ENCODE measurements at places on chromosomes 1 and 21.

GRCh38 chr1:203544485-203544884, 50.5 kb downstream of the OPTC start:
- DNase-seq, result no peak

GRCh38 chr1:65894738-65895605, 102.3 kb downstream of the PDE4B start:
- no peak for DNase-seq

DNA sequence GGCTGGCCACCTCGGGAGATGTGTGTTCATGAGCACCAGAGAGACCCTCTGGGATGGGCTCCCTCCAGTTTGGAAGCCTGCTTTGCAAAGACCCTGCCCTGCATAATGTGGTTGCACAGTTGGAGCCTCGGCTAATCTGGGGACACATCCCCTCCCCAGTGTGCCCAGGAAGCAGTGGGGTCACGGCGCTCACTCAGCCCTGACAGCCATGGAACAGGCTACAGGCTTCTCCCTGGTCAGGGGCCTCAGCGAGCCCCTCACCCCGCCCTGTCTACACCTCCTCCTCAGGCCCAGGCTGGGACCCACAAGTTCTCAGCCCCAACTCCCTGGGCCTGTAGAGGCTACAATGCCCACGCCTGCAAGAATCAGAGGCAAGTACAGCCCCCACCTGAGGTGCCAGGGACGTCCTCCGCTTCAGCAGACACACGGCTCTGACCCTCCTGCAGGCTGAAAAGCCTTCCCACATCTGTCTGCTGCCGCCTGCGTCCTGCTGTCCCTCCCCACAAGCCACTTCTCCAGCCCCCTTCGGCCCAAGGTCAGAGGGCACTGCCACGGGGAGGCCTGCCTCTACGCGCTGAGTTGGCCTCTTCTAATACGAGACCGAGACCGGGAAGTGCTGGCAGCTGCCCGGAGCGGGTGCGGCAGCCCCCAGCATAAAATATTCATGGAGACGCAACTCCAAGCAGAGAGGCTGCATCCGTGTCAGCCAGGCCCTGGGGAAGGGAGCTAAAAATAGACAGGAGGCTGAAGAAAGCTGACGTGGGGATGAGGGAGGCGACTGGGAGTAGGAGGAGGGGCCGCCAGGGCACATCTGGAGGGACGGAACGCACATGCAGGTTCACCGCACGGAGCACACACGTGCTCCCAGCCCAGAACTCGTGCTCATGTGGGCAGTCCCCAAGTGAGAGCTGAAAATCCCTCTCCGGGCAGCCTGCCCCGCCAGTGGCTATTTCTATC, 15.2 kb upstream of the GPR153 start:
- DNase-seq, result no peak

DNA sequence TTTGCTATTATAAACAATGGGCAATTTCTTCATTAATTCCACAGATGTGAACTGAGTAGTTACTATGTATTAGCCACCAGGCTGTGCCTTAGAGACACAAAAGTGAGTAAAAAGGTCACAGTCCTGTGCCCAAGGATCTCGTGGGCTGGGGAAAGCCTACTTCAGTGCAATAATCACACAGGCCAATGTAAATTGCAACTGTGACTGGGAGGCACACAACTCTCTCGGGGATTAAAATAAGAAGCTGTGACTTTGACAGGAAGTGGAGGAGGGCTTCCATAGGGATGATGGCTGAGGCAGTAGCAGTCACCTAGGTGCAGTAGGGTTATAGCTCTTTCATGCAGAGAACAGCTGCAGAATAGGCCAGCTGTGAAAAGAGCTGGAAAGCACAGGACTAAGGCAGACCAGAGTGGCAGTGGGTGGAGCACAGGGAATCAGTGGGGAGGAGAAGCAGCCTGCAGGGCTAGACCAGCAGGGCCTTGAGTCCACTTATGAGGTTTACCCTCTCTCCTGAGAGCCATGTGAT, 121.9 kb downstream of the MAB21L3 start:
- DNase-seq, result no peak

DNA sequence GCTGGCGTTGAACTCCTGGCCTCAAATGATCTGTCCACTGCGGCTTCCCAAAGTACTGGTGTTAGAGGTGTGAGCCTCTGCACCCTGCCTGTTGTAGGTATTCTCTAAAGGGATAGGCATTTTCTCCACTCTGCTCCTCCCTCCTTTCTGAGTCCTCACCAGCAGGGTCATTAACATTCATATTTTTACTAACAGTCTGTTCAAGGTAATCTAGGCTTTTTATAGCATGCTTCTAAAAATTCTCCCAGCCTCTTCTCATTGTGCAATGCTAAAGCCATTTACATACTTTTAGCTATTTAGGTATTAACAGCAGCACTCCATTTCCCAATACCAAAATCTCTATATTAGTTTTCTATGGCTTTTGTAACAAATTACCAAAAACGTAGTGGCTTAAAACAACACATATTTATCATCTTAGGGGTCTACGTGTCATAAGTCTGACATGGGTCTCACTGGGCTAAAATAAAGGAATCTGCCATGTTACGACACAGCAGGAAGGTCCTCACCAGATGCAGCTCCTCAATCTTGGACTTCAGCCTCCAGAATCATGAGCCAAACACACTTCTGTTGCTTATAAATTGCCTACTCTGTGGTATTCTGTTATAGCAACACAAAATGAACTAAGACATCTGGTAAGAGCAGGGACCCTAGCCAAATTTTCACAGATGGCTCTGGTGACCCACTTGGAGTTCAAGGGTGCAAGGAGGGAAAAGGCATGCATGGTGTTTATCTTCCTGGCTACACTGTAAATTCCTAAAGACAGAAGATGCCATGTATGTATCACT, 2.9 kb upstream of the SLC2A7 start:
- DNase-seq, result no peak

GRCh38 chr1:85330214-85330631, 53.8 kb upstream of the BCL10 start:
- no peak for DNase-seq

GRCh38 chr1:9628541-9629444, 22.7 kb upstream of the PIK3CD start:
- DNase-seq, result no peak

GRCh38 chr1:36996106-36996505, 38.2 kb downstream of the GRIK3 start:
- DNase-seq, result no peak

GRCh38 chr1:76084029-76084627, 9.6 kb downstream of the ST6GALNAC3 start:
- DNase-seq, result no peak

DNA sequence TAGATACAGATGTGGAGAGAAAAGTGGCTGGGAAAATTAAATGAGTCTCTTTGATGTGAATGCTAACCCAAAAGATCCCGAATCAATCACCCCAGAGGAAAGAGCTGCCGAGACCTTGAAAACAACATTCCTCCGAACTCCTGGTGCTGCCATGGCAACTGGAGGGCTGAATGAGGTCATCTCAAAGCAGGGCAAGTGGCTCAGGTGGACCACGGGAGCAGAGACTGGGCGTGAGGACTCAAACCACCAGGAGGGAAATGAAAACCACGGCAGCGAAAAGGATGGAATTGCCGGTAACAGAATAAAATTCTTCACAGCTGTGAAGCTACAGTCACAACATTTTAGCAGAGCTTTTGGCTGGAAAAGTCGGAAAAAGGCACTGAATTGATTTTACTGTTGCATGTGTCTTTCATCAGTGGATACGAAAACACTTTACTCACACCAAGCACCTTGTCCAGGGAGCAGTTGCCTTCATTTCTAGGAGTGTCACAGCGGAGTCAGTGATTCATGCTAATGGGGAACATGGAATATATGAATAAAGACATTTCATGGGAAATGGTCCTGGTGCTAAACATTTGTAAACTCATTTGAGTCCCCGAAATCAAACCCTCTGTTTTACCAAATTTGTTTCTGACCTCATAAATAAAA, 23.2 kb upstream of the BECN2 start:
- DNase-seq, result no peak

GRCh38 chr1:16927711-16928485, 6.2 kb downstream of the CROCC start:
- no peak for DNase-seq

DNA sequence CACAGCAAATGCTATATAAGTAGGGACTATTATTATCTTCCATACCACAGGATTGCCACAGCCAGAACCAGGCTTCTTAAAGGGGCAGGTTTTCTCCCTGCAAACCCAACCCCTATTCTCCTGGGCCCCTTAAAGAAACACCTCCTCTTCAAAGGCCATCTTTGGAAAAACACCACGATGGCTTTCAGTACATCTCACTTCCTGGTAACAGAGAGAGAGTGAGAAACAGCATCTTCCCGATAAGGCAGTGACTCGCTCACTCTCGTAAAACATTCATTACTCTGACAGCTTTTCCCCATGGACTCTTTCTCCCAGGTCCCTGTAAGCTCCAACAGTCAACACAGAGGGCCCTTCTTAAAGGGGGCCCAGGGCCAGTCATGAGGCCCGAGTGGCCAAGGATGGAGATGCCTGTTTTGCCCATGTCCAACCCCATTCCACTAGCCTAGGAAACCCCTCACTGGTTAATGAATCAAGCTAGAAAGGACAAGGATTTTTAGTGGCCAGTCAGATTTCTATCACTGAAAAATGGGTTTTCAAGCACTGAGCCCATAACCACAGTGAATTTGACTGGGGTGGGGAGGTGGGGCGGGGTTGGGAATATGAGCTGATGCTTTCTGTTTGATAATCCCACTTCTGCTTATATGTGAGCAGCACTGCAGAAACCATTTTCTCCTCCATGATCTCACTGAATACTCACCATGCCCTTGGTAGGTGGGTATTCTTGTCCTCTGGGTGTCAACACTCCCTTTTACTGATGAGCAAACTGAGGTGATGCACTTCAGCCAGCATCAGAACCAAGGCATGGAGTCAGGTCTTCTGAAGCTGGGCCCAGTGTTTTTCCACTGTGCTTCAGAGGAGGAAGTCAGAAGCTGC, 3.6 kb upstream of the NAV1 start:
- DNase-seq, result no peak

- DNase-seq, result no peak
These were observed 450.0 kb downstream of the USP25 start for GRCh38 chr21:16179773-16180172.

- DNase-seq, result no peak
These were observed 6.3 kb downstream of the C1orf53 start for GRCh38 chr1:197908716-197909220.

DNA sequence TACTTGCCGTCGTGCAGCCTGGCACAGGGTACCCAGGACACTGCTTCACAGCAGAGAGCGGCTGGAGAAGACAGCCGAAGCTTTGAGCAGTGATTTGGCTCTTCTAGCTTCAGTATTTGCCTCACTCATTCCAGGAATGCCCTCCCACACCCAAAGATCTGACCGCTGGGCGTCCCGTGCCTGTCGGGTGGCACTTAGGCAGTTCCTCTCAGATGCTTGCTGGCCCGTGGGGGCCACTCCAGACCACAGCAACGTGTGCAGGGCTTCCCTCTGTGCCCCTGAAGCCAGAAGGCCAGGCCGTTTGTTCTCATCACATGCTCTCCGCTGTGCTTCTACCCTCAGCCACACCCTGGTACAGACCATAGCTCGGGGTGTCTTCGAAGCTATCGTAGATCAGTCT, 17.0 kb downstream of the RRP1B start:
- no peak for DNase-seq

GRCh38 chr1:204287466-204287891, 72.2 kb downstream of the PLEKHA6 start:
- DNase-seq, result no peak

DNA sequence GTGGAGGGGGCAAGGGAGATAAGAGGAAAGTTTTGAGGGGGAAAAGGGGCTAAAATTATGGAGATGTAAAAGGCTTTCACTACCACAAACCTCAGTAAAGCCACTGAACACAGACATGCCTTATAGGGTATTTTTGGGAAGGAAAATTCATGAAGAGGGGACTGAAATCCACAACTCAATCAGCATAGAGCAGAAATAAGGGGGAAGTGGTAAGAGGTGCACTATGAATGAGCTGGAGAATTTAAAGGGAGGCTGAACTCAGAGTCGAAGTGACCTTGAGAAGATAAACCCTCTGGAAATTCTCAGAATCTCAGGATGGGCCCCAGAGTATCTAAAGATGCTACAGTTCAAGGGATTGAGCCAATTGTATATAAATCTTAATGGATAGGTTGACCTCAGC, 15.3 kb downstream of the RHEX start:
- no peak for DNase-seq

GRCh38 chr1:199089393-199090122, 450.7 kb downstream of the PTPRC start:
- no peak for DNase-seq

DNA sequence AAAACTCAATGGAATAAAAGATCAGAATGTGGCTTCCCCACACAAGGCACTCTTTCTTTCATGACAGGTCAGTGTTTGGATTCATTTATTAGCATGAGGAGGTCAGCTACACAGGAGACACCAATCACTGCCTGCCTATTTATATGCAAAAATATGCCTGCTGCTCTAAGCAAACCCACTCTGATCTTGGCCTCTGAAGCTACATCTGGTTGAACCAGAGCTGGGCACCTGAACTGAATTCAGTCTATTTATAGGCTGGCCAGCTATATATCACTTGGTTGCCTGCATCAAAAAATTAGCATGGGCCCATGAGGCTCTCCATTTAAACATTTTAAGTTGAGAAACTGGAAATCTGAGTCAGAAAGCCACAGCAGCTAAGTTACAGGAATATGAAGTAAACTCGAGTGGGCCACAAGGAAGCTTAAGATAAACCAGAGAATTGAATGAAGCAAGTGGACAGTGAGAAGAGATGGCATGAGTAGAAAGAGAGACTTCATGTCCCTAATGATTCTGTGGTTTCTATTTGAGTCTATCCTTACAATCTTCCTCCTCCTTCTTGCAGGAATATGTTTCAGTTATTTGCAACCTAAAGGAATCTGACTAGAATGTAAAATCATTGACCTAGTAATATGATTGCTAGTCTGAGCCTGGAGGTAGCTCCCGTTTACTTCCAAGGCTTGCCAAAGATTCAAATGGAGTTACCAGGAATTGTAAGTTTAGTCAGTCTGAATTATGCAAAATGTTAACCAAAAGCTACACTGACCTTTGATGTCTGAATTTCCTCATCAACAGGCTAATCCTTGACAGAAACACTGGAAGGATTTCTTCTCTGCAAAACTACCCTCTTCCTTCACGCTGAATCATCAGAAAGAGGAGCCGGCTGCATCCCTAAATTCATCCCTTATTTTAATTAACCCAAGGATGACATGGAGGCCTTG, 17.7 kb downstream of the DDAH1 start:
- DNase-seq, result no peak

GRCh38 chr1:241834733-241835377, 13.1 kb upstream of the EXO1 start:
- no peak for DNase-seq

GRCh38 chr1:10339036-10339567, 59.8 kb upstream of the PGD start:
- DNase-seq, result no peak

GRCh38 chr1:114100148-114100547, 53.5 kb downstream of the SYT6 start:
- no peak for DNase-seq

- no peak for DNase-seq
These were observed 27.6 kb downstream of the DNAJC8 start for GRCh38 chr1:28205243-28205642.

GRCh38 chr1:229334716-229335115, 8.1 kb downstream of the CCSAP start:
- DNase-seq, result no peak
